ENCODE measurements at places on chromosomes 11 and 22.

DNA sequence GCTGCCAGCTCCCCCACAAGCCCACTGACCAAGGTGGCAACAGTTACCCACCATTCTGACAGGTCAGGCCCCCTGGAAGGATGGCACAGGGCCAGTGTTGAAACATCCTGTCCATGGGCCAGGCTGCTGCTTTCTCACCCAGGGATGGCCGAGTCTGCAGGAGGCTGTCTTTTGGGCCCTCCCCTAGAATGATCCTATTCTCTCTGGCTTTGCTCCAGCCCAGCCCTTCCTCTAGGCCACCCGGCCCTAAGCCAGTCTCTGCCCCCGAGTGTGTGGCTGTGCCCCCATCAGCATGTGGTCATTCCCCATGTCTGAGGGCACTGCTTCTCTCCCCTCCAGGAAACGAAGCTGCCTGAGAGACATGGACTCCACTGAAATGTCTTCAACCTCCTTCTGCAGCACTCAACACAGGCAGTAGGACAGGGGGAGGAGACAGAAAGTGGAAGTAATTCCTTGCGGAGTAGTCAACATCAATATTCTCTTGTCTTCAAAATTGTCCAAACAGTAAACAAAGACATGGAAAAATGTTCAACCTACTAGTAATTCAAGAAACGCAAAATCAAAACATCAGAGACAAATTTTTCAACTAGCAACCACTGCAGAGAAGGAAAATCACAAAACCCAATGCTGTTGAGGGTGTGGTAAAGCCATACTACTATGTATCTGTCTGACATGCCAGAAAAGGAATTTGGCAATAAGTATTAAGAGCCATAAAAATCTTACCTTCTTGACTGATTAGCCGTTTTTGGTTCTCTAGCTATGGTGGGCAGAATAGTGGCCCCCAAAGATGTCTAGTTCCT lies 5.1 kb upstream of the SCARF2 start:
- no peak for DNase-seq

GRCh38 chr11:124586238-124586860 lies 16.6 kb downstream of the OR8A1 start:
- peak; percentile 69 for DNase-seq

DNA sequence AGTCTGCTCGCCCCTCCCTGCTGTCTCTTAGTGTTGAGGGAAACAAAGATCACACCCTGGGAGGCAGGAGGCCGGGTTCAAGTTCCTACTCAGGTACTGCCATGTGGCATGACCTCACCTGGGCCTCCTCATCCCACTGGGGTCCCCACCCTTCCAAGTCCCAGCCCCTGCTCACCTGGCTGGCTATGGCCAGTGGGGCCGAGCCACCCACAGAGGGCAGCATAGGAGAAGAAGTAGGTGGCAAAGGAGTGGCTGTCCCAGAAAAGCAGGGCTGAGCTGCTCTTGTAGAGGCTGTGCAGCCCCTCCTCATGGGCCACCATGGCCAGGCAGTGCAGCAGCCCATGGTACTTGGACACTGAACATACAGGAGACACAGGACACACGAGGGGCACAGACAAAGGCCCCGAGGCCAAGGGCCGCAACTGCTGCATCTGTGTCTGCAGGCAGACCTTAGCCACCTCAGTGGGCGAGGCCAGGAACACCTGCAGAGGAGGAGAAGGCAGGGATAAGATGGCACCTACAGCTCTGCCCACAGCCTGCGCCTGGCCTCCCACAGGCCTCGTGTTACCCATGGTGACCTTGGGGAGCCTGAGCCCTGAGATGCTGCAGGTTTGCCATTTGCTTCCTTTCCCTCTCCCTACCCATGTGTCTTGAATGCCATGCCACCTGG lies 50.6 kb upstream of the MPEG1 start:
- DNase-seq: peak; percentile 13

DNA sequence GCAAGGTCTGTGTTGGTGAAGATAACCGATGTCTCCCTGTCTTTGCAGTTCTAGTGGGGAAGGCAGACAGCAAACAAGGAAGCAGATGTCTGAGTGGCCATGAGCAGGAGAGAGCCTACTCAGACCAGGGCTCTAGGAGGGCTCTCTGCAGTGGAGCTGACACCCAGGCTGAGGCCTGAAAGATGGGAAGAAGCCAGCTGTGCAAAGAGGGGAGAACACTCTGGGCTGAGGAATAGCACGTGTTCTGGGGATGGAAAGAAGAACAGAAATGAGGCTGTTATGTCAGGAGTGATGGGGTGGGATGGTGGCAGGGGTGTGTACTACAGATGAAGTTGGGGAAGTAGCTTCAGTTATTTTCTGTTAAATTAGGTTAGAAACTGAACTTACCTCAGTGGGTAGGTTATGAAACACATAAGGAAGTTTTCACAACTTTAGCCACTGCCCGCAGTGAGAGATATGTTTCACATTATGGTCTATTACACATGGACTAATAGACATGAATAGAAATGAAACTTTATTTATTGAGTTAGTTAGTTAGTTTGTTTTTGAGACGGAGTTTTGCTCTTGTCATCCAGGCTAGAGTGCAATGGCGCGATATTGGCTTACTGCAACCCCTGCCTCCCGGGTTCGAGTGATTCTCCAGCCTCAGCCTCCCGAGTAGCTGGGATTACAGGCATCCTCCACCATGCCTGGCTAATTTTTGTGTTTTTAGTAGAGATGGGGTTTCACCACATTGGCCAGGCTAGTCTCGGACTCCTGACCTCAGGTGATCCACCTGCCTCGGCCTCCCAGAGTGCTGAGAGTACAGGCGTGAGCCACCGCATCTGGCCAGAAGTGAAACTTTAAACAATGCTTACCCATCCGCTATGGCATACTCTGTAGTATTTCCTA lies 7.8 kb downstream of the DCPS start:
- DNase-seq: peak; percentile 88

- no peak for DNase-seq
Observed at GRCh38 chr11:79931692-79932091, 490.9 kb upstream of the TENM4 start.

- no peak for DNase-seq
Observed at GRCh38 chr11:64597671-64598101, 6.7 kb downstream of the SLC22A12 start.

GRCh38 chr11:18259259-18259658 lies 6.8 kb upstream of the SAA1 start:
- no peak for DNase-seq

- DNase-seq: no peak
Observed at GRCh38 chr11:126190792-126191191, 20.7 kb downstream of the RPUSD4 start.

- DNase-seq: no peak
Observed at GRCh38 chr11:85647078-85647477, 689 bp upstream of the TMEM126A start.

DNA sequence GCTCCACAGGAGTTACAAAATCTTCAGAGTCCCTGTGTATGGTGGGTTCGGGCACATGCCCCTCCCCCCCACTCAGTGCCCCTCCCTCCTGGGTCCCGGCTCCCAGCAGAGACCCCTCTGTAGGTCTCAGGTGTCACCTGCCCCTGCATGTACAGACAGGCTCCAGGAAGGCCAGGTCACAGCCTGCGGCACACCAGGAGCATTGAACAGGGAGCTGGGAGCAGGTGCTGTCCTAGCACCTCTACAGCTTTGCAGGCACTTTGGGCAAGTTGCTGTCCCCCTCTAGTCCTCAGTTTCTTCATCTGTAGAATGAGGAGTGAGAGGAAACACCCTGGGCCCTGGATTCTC lies 80.1 kb upstream of the RTL6 start:
- no peak for DNase-seq

DNA sequence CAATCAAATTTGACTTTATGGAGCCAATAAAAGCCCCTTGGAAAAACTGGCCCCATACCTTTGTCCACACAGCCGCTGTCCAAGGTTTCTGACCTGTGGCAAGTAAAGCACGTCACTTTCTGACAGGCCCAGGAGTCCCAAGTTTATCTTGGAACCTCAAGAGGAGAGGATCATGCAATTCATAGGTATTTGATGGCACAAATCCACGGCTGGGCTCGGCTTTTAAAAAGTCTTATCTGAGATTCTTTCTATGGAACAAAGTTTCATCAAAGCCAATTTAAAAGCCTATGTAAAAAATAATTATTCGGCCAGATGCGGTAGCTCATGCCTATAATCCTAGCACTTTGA lies 13.6 kb downstream of the TMEM138 start:
- no peak for DNase-seq

- DNase-seq: no peak
Observed at GRCh38 chr11:122099374-122100036, 16.5 kb downstream of the BLID start.

DNA sequence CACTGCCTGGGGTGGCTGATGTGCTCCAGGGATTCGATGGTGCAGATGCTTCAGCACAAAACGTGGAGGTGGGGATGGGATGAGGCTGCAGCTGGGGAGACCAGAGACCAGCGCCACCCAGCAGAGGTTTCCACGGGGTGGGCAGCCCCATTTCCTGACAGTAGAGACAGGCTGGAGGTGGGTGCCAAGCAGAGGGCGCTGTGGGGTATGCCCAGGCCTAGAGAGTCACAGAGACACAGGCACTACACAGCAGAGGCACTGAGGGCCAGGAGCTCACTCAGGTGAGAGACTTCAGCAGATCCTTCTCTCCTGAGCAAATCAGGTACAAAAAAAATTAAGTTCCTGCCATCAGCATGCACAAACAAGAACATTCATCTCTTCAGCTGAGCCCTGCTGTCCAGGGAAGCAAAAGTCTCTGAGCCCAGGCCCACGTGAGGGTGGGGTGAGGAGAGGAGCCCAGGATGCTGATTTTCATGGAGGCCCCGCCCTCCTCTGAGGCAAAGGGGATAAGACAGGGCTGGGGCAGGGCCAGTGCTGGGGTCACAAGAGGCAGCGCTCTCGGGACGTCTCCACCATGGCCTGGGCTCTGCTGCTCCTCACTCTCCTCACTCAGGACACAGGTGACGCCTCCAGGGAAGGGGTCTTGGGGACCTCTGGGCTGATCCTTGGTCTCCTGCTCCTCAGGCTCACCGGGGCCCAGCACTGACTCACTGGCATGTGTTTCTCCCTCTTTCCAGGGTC lies 53.1 kb downstream of the GGTLC2 start:
- no peak for DNase-seq

- no peak for DNase-seq
Observed at GRCh38 chr11:101867951-101868350, 46.9 kb upstream of the CEP126 start.

DNA sequence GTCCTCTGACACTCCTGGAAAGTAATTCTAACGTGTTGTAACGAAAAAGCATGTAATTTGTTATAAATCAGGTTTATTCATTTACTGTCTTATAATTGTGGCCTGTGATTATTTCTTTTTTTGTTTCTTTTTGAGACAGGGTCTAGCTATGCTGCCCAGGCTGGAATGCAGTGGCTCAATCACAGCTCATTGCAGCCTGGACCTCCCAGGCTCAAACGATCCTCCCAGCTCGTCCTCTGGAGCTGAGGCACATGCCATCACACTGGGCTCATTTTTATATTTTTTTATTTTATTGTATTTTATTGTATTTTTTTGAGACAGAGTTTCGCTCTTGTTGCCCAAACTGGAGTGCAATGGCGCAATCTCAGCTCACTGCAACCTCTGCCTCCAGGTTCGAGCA lies 15.9 kb downstream of the DENND5A start:
- no peak for DNase-seq

DNA sequence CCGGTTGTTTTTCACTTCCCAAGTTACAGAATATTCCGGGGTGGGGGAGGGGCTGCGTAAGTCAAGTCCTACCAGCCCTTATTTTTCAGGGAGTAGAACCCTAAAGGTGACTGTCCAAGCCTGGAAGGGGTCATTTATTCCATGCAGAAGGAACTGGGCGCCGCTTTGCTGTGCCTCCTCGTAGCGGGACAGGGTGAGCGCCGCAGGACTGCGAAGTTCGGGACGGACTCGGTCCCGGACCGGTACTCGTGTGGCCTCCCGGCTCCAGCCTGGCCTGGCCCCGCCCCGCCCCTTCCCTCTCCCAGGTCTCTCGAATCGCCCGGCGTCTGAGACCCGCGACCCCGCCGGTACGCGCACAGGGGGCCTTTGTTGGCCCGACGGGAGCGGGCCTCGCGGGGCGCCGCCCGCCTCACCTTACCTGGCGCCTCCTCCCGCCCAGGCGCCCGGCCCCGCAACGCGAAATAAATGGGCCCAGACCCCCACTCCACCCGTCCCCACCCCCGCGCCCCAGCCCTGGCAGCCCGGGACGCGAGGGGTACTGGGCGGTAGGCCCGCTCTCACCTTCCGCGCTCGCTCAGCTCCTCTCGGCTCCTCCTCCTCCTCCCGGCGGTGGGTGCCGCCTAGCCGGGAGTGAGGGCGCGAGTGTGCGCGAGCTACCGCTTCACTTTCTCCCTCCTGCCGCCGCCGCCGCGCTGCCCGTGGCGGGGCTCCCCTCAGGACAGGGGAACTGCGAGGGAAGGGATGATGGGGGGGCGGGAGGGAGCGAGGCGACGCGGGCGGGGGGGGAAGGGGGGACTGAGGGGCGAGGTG lies 698 bp downstream of the PAK1 start:
- DNase-seq: no peak

GRCh38 chr11:130473056-130473794 lies 24.8 kb downstream of the ADAMTS15 start:
- no peak for DNase-seq

DNA sequence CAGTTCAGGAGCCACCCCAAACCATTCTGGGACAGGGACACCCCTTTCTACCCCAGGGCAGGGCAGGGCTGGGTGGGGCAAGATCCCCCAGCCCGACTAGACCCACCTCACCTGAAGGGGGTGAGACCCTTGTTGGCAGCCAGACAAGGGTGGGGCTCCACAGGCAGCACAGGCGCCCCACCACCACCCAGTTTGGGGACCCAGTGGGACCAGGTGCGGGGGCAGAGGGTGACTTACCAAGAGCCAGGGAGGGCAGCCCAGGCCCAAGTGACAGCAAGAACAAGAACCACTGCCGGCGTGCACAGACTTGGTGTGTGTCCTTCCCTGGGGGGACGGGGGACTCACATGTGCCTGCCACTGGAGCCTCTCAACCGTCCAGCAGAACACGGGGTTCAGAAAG lies 2.2 kb downstream of the ADM2 start:
- no peak for DNase-seq

GRCh38 chr11:8337130-8337795 lies 73.6 kb upstream of the LMO1 start:
- DNase-seq: no peak

DNA sequence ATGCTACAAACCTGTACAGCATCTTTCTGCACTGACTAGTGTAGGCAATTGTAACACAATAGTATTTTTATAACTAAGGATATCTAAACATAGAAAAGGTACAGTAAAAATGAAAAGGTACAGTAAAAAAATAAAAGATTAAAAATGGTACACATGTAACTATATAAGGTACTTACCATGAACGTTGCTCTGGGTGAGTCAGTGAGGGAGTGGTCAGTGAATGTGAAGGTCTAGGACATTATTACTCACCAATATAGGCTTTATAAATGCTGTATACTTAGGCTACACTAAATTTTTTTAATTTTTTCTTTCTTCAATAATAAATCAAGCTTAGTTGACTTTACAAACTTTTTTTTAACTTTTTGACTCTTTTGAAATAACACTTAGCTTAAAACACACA lies 59.9 kb downstream of the EIF3M start:
- DNase-seq: no peak
